GDM1 (cell line): ENCODE measurements at places on chromosomes 13 and 19.

- no peak for DNase-seq
These were observed 2.6 kb downstream of the ISYNA1 start for GRCh38 chr19:18435178-18435841.

- DNase-seq: no peak
These were observed 26.3 kb downstream of the TMEM255B start for GRCh38 chr13:113785051-113786010.

DNA sequence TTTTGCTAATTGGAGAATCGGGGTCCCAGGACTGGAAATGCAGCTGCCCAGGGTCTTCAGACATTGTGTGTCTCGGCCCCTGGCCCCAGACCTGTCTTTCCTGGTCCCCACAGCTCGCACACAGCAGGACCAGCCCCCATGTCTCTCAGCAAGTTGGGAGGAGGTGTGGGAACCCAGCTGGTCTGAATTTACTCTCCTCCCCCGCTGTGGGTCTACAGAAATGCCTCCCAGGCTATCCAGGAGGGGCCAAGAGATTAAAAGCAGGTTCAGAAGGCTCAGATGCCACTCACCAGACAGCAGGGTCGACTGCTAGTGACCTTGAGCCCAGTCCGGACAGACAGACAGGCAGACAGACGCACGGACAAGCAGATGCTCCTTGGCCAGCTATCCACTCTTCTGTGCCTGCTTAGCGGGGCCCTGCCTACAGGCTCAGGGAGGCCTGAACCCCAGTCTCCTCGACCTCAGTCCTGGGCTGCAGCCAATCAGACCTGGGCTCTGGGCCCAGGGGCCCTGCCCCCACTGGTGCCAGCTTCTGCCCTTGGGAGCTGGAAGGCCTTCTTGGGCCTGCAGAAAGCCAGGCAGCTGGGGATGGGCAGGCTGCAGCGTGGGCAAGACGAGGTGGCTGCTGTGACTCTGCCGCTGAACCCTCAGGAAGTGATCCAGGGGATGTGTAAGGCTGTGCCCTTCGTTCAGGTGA lies at the start of gene DAND5:
DAND5 (plus strand) TSS at position 285 of the 697 bp plus-strand sequence; CDS start at position 370, 85 bp downstream.
- DNase-seq: no peak

GRCh38 chr13:46685006-46685730 lies 111.8 kb downstream of the ESD start:
- no peak for DNase-seq

DNA sequence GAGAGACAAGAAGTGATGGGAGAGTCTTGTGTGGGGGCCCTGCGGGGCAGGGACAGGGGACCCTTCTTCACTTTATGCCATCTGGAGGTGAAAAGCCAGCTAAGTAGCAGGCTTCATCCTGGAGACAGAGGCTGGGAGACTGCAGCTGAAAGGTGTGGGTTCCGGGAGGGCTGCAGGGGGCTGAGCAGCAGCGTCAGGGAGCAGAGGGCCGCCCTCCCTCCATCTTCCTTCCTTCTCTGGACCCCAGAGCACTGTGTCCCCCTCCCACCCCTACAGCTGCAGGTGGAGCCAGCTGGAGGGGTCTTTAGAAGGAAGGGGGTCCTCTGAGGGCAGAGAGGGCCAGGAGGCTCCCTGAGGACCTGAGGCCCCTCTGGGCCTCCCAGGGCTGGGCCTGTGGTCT lies 96.6 kb downstream of the WTIP start:
- no peak for DNase-seq

DNA sequence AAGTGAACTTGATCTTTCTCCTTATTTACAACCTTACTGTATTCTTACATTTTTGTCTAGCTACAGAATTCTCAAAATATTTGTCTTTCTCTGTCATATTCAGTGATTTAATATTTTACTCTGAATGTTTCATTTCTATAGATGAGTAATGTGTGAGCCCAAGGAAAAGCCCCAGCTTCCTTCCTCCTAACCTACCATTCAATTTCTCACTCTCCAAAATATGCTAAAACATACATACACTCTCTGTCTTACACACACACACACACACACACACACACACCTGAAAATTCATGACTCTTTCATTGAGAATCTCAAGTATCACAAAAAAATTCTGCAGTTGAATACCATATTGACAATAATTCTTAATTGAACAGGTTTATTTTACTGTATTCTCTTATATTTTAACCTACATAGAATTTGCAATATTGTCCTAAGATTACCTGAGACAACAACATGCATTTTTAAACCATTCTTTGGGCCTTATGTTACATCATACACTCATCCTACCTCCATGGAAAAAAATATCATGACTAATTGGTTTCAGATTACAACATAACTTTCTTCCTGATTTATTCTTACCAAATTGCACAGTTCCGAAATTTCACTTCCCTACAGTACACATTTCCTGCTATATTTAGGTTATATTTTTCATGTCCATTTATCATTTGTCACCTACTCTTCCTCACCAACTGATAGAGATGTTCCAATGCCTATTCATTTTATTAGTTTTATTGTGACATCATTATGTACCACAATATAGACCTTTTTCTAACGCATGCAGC lies 1965.6 kb upstream of the PCDH20 start:
- DNase-seq: no peak

DNA sequence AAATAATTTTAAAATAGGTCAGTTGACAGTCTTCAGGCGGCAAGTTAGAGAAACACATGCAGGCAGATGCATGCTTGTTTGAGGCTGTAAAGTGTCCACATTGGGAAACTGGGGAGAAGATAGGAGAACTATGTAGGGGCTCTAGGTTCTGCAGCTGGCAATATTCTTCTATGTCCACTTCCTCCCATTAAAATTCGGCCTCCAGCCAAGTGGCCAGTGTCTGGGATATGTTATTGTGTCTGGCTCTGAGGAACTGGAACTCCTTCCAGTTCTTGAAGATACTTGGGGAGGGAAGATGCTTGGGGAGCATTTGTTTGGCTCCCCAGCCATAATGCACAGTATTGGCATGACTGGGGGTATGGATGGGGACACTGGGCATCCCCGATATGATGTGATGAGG lies 20.9 kb upstream of the KLF2 start:
- DNase-seq: no peak

DNA sequence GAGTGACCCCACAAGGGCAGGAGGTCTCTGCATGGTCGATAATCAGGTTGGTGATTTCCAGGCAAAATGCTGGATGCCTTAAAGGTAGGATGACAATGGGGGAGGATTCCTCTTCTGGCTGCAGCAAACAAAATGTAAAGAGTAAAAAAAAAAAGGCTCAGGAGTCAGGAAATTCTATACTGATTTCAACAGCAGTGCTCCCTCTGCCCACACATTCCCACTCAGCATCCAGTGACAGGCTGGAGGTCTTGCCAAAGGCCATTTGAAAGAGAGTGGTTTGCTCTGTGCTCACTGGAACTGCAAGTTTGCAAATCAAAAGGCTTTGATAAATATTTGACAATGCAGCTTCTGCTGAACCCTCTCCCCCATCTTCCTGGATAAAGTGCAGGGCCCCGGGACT lies 135.4 kb downstream of the TNFRSF19 start:
- no peak for DNase-seq

- DNase-seq: peak; percentile 15
These were observed 4.8 kb downstream of the IER2 start for GRCh38 chr19:13154911-13155471.

DNA sequence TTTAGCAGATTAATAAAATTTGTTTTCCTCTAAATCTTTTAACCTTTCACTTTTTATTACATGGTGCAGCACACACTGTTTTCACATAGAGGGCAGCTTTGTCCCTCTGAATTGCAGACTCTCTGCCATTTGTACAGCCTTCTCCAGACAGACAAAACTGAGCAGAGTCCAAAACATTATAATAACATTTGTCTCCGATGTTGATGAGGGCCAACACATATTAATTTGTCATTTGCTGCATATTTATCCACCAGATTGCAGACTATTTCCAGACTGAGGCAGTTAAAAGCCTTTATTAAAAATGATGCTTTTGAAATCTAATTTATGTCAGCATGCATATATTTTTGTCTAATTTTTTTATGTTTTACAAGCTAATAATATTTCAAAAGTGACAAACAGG lies 1251.9 kb upstream of the SLC10A2 start:
- no peak for DNase-seq

DNA sequence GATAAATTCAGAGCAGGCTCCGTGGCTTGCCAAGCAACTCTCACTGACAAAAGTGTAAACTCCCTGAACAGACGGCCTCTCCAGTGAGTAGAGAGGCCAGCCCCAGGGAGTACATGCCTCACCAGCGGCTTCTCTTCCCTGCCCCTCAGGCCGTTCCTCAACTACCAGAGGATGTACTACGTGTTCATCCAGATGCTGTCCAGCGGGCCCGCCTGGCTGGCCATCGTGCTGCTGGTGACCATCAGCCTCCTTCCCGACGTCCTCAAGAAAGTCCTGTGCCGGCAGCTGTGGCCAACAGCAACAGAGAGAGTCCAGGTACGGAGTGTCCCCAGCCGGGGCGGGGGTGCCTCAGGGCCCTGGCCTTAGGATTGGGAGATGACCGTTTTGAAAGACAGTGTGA lies 93.4 kb upstream of the MCF2L start:
- DNase-seq: no peak

DNA sequence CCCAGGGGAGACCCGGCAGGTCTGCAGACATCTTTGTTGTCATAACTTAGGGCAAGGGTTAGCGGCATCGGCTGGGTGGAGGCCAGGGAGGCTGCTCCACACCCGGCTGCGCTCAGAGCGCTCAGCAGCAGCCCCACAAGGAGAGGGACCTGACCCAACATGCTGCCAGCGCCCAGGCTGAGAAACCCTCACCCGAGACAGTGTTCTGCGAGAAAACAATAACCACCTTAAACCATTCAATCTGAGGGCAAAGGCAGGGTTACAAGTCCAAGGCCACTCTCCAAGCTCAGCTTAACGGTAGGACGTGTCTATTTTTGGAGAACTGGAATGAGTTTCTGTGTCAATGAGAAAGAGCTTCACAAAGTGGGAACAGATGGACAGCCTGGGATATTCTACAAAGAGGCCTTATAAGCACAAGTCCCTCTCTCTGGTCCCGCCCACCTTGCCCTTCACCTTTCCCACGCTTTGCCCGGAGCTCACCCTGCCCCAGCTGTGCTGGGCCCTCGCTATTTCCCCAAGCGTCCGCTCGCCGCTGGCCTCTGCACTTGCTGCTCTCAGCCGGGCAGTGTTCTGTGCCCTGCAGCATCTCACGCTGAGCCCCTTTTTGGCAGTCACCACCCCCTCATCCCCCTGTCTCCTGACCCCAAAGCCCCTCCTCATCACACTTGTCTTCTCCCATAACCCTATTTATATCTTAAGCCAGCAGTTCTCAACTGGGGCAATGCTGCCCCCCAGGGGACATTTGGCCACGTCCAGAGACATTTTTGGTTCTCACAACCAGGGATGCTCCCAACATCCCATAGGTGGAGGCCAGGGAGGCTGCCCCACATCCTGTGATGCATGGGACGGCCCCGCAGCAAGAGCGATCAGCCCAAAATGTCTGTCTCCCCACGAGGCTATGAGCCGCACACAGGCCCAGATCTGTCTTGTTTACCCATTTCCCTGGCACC lies 17.6 kb downstream of the PPP1R12C start:
- DNase-seq: no peak

GRCh38 chr19:45440259-45440638 lies 16.5 kb upstream of the ERCC1 start:
- DNase-seq: no peak

- DNase-seq: no peak
These were observed 558 bp upstream of the PPAN start for GRCh38 chr19:10105509-10106099.

DNA sequence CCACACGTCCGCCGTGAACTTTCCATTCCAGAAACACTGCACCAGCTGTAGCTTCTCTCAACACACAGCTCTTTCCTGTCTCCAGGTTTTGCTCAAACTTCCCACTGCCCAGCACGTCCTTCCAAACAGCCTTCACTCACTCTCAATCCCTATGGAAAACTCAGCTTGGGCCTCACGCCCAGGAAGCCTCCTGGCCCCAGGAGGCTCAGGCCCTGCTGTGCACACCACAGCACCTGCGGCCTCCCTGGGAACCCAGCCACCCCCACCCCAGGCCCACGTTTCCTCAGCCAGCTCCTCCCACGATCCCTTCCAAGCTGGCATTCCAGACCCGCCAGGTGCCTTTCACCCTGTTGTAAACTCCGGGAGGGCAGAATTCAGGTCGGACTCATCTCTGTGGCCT lies 35.2 kb downstream of the C13orf46 start:
- no peak for DNase-seq

DNA sequence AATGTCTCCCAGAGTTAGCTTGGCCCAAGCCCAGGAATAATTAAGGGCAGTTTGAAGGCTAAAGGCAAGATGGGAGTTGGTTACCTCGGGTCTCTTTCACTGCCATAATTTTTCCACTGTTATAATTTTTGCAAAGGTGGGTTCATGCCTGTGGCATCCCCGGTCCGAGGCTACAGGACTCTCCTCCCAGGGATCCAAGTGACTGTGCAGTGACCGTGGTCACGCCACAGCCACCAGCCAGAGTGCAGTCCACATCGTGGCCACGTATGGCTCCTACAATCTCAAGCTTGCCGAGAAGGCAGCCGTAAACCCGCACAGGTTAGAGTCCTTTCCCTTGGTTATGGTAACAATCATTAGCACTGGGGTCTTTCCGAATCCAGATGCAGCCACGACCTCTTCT lies 36.8 kb downstream of the C13orf46 start:
- DNase-seq: no peak

- no peak for DNase-seq
These were observed 85.5 kb downstream of the DIAPH3 start for GRCh38 chr13:60078226-60078625.

DNA sequence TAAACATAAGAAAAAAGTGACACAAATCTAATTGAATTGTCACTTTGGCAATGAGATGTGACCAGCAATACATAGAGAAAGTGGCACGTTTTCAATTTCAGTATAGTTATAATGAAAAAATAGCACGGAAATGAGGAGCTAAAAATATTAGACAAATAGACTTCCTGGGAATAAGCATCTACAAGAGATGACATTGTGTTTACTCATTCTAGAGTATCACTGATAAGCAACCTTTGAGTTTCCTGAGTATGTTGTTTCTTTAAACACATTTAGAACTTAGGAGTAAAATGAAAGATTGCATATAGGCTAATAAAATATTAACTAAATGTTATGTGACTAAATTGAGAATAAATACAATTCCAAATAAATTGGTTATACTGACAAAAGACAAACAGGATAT lies 207.1 kb upstream of the SLITRK6 start:
- DNase-seq: no peak

- DNase-seq: no peak
These were observed 95.2 kb downstream of the TDRD3 start for GRCh38 chr13:60492187-60492586.

DNA sequence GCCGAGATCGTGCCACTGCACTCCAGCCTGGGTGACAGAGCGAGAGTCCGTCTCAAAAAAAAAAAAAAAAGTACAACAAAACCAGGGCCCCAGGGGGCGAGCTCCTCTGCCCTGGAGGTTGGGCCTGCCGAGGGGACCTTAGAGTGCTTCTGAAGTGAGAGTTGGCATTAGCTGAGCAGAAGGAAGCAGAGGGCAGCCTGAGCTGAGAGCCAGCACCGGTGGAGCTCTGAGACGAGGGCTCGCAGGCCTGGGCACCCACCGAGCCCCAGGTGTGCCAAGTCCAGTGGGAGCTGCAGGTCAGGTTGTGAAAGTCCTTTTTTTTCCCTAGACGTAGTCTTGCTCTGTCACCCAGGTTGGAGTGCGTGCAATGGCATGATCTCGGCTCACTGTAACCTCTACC lies 46.0 kb downstream of the KDM4B start:
- no peak for DNase-seq

GRCh38 chr13:71613066-71613745 lies 253.8 kb downstream of the DACH1 start:
- peak; percentile 32 for DNase-seq

- peak; percentile 14 for DNase-seq
These were observed 1096.8 kb upstream of the PCDH20 start for GRCh38 chr13:62512194-62513141.
